SW 1271 (cell line): ENCODE measurements at places on chromosomes 12 and 14.

GRCh38 chr12:23704992-23705943 lies 244.2 kb downstream of the SOX5 start:
- DNase-seq = no peak

- DNase-seq = no peak
Observed at GRCh38 chr14:76531085-76531484, 155.1 kb downstream of the ESRRB start.

DNA sequence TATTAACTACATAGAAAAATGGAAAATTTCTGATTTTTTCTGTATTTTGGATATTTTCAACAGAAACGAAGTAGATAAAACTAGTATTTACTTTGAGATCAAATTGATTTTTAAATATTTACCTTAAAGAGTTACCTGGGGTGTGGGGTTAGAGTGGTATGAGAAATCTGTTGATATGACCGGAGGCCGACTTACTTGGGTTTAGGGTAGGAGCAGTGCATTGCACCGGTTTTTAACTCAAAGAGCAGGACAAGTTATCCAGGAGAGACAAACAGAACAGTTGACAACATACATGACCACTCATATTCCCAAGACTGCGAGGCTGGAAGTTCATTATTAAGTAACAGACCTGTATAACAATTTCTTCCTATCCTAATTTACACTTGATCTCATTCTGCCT lies 31.4 kb downstream of the TPH2 start:
- DNase-seq = no peak

DNA sequence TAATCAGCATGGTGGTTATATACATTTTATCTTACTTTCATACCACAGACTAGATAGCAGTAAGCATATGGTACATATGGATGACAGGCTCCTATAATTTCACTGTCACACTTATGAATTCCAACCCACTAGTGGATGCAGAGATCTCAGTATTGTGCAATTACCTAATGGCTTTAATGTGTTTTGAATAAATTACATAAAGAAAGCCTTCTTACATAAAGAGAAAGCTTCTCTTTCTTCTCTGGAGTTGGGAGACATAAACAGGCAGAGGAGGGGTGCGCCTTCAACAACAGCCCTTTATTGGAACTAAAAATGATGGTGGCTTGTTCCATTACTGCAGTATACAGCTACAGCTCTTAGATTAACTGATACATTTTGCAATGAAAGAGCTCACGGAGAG lies 52.6 kb downstream of the SAV1 start:
- no peak for DNase-seq

DNA sequence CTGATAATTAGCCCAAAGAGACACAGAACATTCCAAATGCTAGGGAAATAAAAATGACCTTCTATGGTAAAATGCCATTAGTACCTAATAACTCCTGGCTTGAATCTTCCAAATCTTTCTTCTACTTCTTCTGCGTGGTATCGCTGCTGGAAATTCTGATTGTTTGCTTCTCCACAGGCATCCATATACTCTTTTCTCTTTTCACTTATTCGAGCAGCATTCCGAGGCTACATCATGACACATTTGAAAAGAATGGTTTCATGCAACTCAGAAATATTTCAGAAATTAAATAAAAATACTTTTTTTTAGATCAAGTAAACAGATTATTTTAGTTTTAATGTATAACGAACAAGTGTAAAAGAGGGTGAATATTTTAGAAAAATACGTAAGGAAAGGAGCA lies 18.9 kb downstream of the ZCCHC8 start:
- no peak for DNase-seq

DNA sequence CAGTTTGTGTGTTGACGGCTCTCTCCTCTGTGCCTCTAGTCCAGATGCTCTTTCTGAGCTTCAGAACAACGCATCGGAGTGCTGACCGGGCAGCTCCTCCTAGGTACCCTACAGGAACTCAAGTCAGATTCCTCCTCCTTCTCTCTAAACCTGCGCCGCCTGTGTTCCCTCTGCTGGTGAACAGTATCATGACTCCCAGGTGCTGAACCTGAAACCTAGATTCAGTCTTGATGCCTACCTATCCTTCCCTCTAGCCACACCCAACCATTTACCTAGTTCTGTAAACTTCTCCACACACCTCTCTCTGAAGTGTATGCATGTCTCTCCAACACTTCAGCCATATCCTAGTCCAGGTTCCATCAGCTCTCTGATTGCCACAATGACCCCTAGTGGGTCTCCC lies 112.7 kb downstream of the EFCAB11 start:
- no peak for DNase-seq
